Effector memory CD4-positive, alpha-beta T cell (primary cell): ENCODE measurements at places on chromosomes 7 and 10.

GRCh38 chr10:3987143-3987974, 202.3 kb upstream of the KLF6 start:
- DNase-seq: no peak

GRCh38 chr10:29761916-29762315, 127.1 kb upstream of the SVIL start:
- no peak for DNase-seq

DNA sequence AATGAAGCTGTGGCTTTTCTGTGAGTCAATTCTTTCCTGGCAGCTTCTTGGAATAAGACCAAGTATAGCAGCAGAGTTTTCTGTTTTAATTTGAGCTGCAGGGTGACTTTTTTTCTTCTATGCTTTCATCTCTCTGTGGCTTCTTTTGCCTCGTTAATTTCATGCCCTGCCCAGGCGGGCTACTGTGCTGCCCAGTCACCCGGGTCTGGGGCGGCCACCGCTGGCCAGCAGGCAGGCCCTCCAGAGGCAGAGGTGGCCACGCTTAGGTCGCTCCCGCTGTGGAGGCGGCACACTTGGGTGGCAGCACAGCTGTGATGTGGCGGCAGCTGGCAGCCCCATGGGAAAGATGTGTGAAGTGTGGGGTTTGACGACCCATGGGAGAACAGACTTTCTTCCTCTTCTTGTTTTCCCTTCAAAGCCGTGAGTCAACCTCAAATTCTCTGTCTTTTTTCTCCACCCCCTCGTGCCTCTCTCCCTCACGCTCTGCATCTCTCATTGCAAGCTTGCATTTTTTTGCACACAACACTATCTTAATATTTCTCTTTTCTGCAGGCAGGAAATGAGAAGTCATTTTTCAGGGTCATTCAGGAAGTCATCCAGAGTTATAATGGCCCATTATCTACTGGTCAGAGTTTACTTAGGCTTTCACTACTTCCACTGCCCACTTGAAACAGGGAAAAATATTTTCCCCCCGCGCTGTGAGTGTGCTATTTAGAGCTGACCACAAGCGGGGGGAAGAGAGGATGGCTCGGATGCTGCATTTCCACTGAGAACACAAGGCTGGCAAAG, 67.8 kb downstream of the EGFR start:
- DNase-seq: no peak

GRCh38 chr10:60883187-60883586, 60.8 kb downstream of the RHOBTB1 start:
- DNase-seq: no peak

GRCh38 chr7:156222611-156223010, 410.3 kb upstream of the SHH start:
- no peak for DNase-seq

GRCh38 chr10:31197886-31198285, 121.1 kb upstream of the ZEB1 start:
- DNase-seq: no peak

DNA sequence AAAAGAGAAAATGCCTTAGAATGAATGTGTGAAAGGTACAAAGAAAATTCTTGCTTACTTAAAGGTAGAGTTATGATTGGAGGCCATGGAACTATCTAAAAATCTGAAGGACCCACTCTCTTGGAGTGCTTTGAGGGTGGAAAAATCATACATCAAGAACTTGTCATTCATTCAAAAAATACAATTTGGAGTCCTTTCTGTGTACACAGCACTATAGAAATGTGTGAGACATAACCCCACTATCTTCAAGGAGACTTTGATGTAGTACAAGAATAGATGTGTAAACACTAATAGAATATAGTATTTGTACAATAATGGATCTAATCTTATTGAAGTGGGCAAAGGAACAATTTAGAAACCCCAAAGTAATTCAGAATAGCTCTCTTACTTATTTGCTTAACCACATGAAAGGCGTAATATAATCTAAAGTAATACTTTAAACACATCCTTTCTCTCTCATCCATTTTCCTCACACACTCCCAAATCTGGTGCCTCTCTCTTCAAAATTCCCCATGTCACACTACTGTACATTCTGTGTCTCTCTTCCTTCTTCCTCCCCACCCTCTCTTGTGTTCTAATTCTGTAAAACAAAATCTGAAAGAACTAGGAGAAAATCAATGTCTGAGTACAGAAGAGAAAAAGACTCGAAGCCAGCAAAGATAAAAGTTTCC, 166.7 kb downstream of the DNAJB9 start:
- DNase-seq: no peak

- DNase-seq: no peak
These were observed 12.4 kb downstream of the MTPN start for GRCh38 chr7:135964791-135965190.

GRCh38 chr10:121615435-121615793, 17.2 kb upstream of the FGFR2 start:
- DNase-seq: no peak

- DNase-seq: no peak
These were observed 20.8 kb downstream of the MICU1 start for GRCh38 chr10:72605122-72605521.

DNA sequence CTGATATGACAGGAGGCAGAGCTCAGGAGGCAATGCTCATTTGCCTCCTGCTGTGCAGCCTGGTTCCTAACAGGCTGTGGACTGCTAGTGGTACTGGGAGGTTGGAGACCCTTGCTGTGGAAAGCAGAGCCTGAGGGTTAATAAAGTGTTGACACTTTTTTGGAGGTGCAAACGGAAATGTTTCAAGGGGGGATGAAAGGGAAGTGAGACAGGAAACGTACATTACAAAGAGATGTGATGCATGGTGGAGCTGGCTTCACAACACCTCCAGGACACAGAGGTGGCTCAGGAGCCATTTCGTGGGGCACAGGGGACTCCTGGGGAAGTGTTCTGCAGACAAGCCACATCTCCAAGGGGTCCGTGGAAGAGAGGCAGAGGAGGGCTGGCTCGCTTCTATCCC, 137.6 kb upstream of the SVIL start:
- no peak for DNase-seq

DNA sequence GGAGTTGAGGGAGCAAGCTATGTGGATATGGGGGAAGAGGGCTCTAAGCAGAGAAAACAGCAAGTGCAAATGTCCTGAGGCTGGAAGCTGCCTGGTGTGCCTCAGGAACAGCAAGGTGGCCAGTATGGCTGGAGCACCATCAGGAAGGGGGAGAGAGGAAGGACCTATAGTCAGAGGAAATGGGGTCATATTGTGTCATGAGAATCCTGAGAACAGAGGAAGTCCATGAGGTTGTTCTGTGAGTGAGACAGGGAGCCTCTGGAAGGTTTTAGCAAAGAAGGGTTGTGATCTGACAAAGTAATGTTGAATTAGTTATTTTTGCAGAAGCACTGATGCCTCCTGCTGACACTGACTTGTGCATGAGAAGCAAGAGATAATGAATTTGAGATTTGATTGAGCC, 204.3 kb downstream of the PTEN start:
- DNase-seq: no peak

- no peak for DNase-seq
These were observed 298.2 kb downstream of the GRID1 start for GRCh38 chr10:86068231-86069054.

GRCh38 chr10:6567884-6568283, 12.2 kb downstream of the PRKCQ start:
- no peak for DNase-seq

DNA sequence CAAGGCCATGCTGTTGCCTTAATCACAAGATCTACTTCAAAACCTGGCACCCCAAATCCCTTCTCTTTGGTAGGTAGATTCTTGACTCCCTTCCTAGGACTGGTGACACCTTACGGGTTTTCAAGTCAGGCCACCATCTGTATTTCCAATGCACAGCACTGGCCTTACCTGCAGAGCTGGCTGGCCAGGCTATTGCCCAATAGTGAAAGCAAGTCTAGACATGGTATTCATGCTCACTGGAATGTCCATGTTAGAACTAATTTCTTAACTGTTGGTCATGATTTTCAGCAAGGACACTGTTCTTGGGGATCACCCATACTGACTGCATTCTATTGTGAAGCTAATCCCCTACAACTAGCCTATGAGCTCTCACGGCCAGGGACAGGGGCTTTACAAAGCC, 313.1 kb upstream of the RNF32 start:
- no peak for DNase-seq

GRCh38 chr7:138595454-138595853, 105.7 kb downstream of the SVOPL start:
- no peak for DNase-seq

GRCh38 chr10:58436071-58436470, 50.9 kb downstream of the TFAM start:
- no peak for DNase-seq

DNA sequence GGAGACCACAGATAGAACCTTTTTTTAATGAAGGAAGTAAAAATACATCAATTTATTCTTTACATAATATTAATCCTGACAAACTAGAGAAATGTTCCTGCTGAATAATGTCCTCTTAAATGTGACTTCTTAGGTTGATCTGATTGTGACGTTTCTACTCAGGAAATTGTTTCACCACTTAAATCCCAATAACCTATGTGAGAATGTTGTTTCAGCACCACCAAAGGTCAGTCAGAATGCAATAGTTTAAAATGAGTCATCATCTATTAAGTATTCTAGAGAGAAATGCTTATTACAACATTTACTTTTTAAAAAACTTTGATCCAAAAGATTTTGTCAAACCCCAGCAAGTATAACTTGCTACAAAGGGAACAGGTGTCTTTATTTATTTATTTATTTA, 155.4 kb upstream of the CACNA2D1 start:
- no peak for DNase-seq

DNA sequence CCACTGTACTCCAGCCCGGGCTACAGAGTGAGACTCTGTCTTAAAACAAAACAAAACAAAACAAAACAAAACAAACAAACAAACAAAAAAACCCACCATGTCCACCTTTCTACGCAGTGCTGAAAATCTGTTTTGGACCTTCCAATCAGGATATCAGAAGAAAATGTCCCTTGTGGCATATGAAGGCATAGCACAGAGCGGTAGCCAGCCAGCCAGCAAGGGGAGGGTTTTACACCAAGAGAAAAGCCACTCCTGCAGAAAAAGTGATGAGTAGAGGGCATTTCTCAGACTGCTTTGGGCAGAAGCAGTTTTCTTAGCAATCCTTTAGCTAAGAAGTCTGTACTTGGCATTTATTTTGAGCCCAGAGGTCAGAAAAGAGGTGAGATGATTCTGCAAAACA, 612.2 kb downstream of the TYW1 start:
- DNase-seq: no peak

- DNase-seq: no peak
These were observed 4.0 kb upstream of the GIMAP8 start for GRCh38 chr7:150446288-150446938.

GRCh38 chr7:2926896-2927405, 82.8 kb upstream of the GNA12 start:
- DNase-seq: no peak

DNA sequence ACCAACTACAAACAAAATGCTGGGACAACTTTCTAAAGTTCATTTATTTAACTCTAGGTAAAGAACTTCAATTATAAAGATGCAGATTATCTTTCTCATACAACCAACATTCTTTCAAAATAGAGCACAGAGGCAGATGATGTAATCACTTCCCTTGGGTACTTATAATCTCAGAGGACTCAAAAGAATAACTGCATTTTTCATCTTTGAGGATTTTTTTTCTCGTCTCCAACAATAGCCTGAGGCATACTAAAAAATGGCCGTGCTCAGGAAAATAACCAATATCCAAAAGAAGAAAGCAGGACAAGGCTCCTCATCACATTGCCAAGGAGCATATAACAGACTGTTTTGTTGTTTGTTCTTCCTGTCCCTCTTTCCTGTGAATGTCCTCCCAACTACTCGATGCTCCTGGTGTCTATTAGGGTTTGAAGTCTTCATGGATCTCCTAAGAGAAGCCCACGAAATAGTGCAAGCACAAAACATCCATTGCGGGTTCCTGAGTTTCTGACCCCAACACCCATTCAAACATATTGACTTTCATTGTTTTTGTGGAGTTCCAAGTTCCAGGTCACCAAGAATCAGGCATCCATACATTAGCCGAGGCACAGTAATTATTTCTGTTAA, 182.9 kb downstream of the SORCS1 start:
- no peak for DNase-seq

DNA sequence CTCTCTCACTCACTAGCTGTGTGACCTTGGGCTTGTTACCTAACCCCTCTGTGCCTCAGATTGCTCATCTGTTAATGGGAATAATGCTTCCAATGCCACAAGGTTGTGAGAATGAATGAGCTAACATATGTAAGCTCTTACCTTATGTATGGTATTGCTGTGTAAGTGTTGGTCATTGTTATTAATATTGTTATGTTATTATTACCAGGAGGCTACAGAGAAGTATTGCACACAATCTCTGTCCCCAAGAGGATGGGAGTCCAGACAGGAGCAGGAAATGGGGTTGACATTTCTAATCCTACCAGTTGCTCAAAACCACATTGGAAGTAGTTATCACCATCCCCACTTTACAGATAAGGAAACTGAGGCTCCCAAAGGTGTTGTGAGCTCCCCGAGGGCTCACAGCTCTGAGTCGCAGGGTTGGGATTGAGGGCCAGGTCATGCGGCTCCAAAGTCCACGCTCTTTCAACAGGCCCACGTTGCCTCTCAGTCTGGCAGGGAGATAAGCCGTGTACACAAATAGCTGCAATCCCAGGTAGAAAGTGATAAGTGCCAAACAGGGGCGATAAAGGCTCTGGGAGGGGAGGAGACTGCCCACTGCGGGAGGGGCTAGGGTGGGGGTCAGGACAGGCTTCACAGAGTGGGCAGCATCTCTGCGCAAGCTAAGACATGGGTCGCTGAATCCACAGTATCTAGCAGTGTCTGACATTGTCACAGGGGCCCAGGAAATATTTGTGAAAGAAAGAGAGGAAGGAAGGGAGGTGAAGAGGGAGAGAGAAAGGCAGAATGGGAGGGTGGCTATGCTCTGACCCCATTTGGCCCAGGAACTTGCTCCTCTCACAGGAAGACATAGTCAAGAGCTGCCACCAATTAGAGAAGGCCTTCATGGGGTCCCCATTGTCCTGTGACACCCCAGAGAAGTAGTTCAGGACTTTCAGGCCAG, 9.6 kb upstream of the ZMIZ1 start:
- no peak for DNase-seq

DNA sequence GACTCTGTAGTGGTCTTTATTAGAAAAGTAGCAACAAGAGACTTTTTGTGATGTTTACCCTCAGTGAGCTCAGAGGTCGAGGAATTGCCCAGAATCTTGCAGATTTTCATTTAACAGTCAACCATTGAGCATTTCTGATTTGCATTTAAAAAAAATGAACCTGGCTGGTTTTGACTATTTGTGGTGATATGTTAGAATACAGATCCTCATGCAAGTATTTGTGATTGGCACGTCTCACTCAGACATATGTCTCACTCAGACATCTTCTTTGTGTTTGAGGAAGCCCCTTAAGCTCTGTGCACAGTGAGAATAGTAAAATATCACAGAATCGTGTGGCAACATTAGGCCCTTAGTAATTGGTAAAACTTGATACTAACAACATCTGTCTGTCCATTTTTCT, 113.2 kb downstream of the SND1 start:
- DNase-seq: no peak
